ENCODE measurements at places on chromosomes 11 and 22.
A peak's percentile ranks its signal among the peaks of the same experiment; 100 is the strongest.

DNA sequence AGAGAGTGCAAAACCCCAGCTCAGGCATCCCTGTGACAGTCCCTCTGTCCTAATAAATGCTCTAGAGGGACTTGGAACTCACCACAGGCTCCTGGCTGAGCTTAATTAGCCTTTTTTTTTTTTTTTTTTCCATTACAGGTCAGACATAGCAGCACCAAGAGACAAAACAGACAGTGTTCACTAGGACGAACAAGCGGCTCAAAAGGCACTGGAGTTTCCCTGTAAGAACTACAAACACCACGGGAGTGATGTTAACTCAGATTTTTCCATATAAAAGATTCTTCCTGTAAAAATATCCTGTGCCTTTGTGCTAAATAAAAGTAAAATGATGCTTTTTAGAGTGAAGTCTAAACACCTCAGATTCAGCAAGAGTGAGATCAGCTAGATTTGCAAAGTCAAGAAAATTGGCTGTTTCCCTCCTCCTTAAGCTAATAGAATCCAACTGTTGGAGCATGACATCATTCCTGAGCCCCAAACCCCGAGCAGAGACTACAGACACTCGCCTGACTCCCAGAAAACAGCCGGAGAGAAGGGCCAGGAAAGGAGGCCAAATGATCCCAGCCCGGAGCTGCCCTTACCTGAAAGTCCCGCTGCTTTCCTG, 101.0 kb upstream of the AKIP1 start:
- no peak for DNase-seq

- DNase-seq: no peak
These were observed 26.6 kb downstream of the TRIM5 start for GRCh38 chr11:5658318-5658717.

- no peak for DNase-seq
These were observed 26.6 kb upstream of the LMO1 start for GRCh38 chr11:8290081-8290810.

- DNase-seq: no peak
These were observed 157.3 kb downstream of the AASDHPPT start for GRCh38 chr11:106234794-106235193.

DNA sequence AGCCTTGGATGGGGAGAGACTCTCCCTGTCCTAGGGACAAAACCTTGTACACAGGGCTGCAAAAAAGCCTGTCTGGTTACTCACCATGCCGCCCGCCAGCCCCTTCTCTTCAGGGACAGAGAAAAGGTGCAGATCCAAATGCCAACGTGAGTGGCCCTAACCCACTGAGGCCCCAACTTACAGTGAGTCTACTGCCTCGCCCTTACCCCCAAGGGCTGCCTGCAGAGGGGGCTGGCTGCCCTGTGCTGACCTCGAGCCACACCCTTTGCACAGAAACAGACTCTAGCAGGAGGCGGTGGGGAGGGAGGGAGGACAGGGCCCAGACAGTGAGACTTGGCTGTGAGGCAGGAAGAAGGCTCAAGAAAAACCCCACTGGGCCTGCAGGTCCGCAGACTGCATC, 13.6 kb upstream of the CHST1 start:
- DNase-seq: no peak

DNA sequence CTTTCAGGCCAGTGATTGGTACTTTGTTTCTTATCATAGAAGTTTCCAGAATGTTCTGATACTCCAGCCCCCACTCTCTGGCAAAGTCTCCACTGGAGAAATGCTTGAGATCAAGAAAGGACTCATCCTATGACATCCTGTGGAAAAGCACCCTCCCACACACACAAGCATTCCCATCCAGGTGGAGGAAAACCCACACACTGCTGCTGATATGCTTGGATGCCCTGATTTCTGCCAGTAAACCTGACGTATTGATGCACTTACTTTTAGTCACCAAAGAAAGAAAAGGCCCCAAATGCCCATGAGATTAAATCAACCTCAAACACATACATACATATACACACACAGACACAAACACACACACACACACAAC, 9.2 kb upstream of the SLC5A12 start:
- DNase-seq: no peak

GRCh38 chr11:18265949-18266348, at the start of gene SAA1:
SAA1 (plus strand) TSS chr11:18266264; CDS start chr11:18266888, 624 bp downstream.
- DNase-seq: no peak

DNA sequence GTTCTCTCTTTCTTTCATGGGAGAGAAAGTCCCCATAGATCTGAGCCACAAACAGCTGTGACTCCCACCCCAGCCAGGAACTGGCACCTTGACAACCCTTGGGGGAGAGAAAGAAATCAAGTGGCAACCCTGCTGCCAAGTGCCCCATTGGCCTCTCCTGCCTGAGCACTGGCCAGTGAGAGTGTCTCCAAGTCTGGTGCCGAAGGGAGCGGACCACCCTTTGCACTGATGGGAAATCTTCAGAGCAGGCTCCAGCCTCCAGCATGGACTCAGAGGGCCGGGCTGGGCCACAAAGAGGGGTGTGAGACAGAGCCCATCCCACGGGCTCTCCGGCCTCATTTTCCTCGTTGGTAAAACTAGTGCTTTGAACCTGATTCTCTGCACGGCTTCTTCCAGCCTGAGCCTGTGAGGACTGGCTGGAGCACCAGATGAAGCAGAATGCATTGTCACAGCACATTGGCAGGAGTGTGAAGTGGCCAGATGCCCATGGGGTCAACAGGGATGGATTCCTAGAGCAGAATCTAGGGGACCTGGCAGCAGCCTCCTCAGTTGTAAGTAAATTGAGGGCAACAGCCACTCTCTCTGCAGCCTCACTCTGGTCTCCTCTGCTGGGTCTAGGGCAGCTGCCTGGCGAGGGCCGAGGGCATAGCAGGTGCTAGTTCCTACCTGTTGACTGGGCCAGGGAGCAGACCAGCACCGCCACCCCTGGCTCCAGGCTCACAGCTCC, 81.4 kb downstream of the TRIM29 start:
- no peak for DNase-seq

GRCh38 chr11:115503083-115503885, 931 bp downstream of the CADM1 start:
- peak; percentile 80 for DNase-seq

DNA sequence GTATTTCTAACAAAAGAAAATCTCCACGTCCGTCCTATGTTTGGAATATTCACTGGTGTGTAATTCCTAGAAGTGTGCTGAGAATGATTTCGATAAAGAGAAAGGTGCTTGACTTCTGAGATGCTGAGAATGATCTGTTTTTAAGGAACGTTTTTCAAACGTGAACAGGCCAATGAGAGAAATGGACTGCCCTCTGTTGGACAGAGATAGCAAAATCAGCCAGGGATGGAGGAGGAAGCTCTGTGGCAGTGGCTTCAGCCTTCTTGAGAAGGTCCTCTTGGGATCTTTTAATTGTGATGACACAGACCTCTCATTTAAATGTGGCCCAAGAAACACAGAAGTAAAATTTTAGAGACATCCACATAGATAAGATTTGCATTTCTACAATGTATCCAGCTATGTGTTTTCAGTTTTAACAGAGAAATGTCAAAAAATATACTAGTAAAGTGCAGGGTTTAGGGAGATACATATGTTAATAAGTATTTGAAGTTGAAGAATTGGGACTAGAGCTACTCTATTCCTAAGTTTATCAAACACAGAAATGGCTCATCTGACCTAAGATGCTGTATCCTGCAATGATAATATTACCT, 84.0 kb upstream of the RCN1 start:
- no peak for DNase-seq

- no peak for DNase-seq
These were observed 7.5 kb upstream of the HTR3A start for GRCh38 chr11:113967361-113967760.

GRCh38 chr11:94866936-94867795, 99.0 kb downstream of the AMOTL1 start:
- no peak for DNase-seq

- no peak for DNase-seq
These were observed 2.1 kb downstream of the LPXN start for GRCh38 chr11:58573451-58574104.

- no peak for DNase-seq
These were observed 1476.5 kb downstream of the TBC1D22A start for GRCh38 chr22:48238966-48239365.

DNA sequence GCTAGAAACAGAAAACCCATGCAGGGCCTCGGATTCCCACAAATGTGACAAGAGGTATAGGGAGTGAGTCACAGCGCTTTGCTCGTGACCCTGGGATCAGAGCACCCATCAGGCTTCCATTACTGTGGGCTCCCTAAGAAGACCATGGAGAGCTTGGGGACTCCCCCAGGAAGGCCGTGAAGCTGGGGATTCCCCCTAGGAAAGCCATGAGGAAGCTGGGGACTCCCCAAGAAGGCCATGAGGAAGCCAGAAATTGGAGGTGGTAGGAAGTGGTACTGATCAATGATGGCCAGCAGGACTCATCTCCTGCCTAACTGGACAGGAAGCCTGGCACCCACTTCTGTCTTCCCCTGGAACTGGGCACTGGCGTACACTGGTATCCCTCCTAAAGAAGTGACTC, 10.1 kb upstream of the DCPS start:
- no peak for DNase-seq

DNA sequence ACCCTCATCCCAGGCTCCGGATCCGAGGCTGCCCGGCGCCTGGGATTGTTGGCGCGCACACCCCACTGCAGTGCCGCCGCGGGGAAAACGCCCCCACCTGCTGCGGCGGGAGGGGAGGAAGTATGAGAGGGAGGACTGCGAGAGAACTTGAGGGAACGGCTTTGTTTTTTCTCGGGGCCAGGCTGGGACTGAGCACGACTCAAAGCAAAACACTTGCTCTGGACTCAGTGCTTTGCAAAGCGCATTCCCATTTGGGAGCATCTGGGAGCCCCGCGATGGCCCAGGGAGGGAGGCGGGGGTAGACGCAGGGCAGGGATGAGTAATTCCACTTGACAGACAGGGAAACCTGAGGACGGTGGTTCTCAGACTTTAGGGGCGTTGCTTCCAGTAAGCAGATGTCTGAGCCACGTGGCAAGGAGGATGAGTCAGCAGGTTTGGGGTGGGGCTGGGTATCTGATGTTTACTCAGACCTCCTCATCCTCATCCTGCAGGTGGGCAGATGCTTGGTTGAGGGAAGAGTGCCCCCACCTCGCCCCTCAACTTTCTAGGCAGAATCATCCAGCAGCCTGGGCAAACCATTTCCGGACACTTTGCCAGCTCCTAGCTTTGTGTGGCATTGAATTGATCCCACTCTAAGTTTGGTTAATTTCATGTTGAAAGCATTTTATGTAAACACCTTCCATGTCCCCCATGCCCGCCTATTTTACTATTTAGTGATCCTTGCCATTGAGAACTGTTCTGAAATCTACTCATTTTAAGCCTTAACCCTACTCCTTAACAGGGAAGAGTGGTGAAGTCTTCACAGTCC, 1.5 kb downstream of the MIAT start:
- no peak for DNase-seq

DNA sequence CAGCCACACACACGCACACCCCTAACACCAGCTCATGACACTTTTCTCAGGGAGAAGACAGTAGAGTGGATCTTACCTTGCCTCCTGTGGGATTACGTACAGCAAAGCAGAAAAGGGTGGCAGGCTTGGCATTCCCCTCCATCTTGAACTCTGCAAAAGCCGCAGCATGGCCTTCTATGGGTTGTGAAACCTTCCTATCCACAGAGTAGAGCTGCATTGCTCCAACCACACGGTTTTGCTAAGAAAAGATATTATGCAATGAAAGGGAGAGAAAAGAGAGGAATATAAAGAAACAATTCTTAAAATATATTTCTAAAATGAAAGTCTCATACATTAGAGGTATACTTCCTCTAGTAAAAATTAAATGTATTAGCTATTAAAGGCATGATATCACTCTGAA, 48.8 kb downstream of the CLTCL1 start:
- no peak for DNase-seq

GRCh38 chr11:17515443-17516176, 28.6 kb downstream of the USH1C start:
- DNase-seq: no peak

GRCh38 chr22:20392983-20393704, 807 bp upstream of the ZNF74 start:
- no peak for DNase-seq

- DNase-seq: no peak
These were observed 77.9 kb downstream of the KCNQ1OT1 start for GRCh38 chr11:2621894-2622293.

DNA sequence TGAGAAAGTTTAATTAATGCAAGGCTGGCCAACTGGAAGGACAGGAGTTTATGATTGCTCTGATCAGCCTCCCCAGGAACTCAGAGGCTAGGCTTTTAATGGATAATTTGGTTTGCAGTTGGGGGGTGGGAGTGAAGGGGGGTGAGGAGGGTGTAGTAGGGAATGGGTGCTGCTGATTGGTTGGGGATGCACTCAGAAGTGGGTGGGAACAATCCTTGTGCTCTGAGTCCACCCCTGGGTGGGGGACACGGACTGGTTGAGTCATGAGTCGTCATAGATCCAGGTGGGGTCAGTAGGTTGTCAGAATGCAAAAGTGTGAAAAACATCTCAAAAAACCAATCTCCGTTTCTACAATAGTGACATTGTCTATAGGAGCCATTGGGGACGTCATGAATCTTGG, 20.9 kb upstream of the CYB5R3 start:
- DNase-seq: no peak

- DNase-seq: no peak
These were observed 35.4 kb downstream of the PISD start for GRCh38 chr22:31626427-31627150.

DNA sequence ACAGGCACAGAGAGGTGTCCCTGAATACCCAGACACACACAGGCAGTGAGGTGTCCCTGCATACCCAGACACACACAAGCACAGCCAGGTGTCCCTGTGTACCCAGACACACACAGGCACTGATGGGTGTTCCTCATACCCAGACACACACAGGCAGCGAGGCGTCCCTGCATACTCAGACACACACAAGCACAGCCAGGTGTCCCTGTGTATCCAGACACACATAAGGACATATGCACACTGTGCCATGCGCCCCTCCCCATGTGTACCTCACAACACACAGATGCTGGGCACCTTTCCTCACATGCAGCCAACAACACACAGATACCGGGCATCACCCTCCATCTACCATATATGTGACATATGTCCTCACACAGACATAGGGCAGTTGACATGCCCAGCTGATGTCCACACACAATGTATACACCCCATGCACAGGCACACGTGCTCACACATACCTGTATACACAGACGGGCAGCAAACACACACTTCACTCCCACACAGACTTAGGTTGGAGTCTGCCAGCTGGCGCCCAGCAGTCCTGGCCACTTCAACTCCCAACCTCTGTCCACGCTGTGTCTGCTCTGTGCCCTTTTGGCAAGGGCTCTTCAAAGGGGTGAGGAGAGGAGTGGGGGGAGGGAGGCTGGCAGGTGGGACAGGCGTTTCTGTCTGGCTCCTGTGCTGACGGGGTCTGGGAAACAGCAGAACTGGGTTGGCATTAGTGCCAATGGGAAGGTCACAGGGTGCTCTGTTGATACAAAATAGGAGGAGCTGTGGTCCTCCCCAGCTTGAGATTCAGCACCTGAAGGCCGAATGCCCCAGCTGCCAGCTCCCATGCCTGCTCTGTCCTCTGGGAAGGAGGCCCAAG, 69.4 kb upstream of the ALX4 start:
- DNase-seq: no peak

Measured in anterior cingulate cortex (tissue), 58 donors.